Type B pancreatic cell (in vitro differentiated cells): ENCODE measurements at places on chromosomes 5 and 9.

DNA sequence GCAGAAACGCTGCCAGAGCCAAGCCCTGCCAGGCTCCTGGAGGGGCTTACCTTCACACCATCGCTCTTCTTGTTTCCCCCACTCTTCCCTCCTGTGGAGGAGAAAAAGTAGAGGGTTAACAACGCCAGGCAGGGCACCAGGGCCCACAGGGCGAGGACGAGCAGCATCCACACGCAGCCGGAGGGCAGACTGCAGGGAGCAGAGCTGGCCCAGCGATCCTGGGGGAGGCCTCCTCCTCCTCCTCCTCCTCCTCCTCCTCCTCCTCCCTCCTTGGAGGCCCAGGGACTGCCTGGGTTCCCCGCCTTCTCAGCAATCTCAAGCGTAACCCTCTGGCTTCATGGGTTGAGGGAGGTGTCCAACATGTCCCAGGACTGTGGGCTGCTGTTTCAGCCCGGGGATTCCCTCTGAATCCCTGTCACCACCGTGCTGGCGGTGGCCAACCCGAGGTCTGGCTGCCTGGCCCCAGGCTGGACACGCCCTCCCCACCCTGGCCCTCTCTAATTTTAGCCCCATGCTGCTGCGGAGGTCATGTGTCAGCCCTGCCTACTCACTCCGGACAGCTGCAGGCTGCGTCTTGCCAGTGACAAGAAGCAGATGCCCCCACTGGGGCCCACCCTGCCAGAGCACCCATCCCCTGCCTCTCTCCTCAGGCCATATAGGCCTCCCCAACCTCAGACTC is 44.3 kb downstream of the CAMK2A start:
- no peak for DNase-seq
- no peaks in the 10 kb centered on the region for H3K36me3 ChIP-seq
- H3K27ac ChIP-seq: no peak overlapping the region
- no peak overlapping the region for H3K4me3 ChIP-seq

DNA sequence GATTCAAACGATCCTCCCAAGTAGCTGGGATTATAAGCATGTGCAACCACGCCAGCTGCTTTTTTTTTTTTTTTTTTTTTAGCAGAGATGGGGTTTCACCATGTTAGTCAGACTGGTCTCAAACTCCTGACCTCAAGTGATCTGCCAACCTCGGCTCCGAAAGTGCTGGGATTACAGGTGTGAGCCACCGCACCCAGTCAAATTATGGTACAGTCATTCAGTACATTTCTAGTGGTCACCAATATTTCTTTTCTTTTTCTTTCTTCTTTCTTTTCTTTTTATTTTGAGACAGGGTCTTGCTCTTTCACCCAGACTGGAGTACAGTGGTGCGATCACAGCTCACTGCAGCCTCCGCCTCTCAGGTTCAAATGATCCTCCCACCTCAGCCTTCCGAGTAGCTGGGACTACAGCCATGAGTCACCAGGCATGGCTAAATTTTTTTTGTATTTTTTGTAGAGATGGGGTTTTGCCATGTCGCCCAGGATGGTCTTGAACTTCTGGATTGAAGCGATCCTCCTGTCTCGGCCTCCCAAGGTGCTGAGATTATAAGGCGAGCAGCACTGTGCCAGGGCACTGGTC is 25.4 kb upstream of the DCP2 start:
- no peak for DNase-seq
- H3K36me3 ChIP-seq: no peaks in the 10 kb centered on the region
- H3K27ac ChIP-seq: no peak overlapping the region

DNA sequence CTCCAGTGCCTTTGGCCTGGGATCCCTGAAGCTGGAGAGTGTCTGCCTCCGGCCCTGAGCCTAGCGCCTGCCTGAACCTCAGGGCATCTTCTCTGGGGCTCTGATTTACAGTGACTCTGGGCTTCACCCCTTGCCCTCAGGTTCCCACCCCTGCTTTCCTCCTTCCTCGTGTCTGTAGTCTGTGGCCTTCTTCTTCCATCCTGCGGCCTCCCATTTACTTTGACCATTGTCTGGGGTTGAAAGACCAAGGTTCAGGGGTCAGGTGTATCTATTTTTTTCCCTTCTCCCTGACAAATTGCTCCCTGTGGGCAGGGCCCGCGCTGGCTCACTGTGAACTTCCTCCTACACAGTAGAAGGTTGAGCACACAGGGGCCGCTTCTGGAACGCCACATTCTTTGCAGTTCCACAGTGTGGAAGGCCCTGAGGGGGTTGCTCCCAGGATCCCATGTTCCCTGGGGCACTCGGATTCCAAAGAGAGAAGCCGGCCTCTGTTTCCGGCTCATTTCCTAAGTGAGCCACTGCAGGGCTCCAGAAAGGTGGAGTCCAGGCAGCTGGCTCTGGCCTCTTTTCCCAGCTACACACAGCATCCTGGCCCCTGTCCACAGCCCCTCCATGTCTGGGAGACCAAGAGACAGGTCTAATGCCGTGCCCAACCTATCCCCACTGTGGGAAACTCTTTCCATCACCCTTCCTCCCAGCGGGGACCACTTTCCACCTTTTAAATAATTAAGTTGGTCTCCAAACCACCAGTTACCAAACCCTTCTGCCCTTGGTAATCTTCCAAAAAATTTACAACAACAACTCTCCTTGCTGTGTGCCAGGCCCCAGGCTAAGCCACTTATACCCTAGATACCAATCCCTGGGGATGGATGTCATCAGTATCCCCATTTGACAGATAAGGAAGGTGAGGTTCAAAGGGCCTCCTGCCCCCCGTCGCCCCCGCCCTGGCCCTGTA is 140.3 kb upstream of the IER5L start:
- no peaks in the 10 kb centered on the region for H3K36me3 ChIP-seq
- H3K4me3 ChIP-seq: no peak overlapping the region
- peak; percentile 62 for DNase-seq
- H3K27ac ChIP-seq: peak overlapping the region; percentile 39
- peaks cover 36% of the 10 kb centered on the region for H3K4me1 ChIP-seq

GRCh38 chr5:73382401-73382740 is 66.2 kb downstream of the FOXD1 start:
- DNase-seq: no peak
- no peaks in the 10 kb centered on the region for H3K36me3 ChIP-seq
- H3K27me3 ChIP-seq: peaks cover 18% of the 10 kb centered on the region
- no peak overlapping the region for H3K27ac ChIP-seq

DNA sequence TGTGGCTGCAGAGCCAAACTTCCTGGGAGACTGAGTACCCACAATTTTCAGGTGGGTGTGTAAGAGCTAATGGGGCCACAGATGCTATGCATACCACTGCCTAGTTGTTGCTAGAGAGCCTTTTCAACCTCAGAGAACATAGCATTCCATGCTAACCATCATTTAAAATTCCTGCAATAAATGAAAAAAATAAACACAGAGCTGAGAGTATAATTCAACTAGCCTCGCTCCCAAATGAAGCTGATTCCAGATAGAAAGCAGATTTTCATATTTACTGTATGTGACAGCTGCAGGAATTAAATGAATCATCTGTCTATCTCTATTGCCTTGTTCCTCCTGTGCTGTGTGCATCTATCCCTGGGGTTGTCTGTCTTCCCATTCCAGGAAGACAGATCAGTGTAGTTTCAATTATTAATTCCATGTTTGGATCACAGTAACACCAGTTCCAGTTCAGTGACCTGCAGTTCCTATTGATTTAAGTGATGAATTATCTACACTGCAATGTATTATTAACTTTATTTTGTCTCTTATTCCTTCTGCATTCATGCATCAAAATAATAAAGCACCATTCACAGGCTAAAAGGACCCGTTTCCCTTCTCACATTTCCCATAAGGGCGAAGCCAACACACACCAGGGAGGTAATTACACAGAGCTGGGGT is 324.5 kb downstream of the SLIT3 start:
- no peak for DNase-seq
- no peak overlapping the region for H3K4me3 ChIP-seq
- peaks cover 36% of the 10 kb centered on the region for H3K27me3 ChIP-seq

- H3K4me3 ChIP-seq: no peak overlapping the region
- H3K4me1 ChIP-seq: no peaks in the 10 kb centered on the region
- DNase-seq: no peak
- no peak overlapping the region for H3K27ac ChIP-seq
- H3K36me3 ChIP-seq: peaks cover 5% of the 10 kb centered on the region
Measured at GRCh38 chr5:33696411-33696810, 195.4 kb downstream of the ADAMTS12 start.
